ENCODE measurements at places on chromosomes 2 and 18. TPM values are rescaled to one million over a fixed set of nuclear protein-coding genes. Genes with fewer than 3 reads are reported as not detected.
A peak's percentile ranks its signal among the peaks of the same experiment; 100 is the strongest.

- no peak for DNase-seq
Observed at GRCh38 chr2:191748059-191748461, 70.1 kb downstream of the NABP1 start.

GRCh38 chr2:195590199-195590860, 66.7 kb upstream of the SLC39A10 start:
- DNase-seq, result no peak

- DNase-seq, result no peak
Observed at GRCh38 chr2:234331566-234331965, 165.3 kb downstream of the ARL4C start.

DNA sequence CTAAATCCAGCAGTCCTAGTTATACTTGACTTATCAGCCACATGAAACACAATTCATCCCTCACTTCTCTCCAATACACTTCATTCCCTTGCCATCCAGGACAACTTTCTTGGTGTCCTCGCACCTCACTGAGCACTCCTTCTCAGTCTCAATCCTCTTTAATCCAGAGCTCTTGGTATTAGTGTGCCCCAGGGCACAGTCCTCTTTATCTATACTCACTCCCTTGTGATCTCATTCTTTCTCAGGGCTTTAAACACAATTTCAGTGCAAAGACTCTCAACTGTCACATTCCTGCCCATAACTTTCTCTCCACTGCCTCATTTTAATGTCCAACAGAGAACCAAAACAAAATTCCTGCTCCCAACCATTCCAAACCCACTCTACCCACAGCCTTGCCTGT, 60.8 kb upstream of the SPOPL start:
- DNase-seq, result no peak

DNA sequence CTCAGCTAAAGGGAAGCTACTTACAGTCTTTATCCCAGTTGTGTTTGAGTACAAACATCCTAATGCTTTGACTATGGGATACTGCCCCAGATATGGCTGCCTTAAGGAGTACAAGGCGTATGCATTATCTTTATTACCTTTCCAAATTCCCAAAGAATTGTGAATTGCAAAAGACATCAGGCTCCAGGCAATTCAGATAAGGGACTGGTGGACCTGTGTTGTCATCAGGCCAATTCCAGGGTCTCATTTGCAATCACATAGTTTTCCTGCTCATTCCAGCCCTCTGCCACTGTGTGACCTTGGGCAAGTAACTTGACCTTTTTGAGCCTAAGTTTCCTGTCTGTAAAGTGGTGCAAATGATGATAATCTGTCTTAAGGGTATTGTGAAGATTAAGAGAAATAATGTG, 137.5 kb downstream of the FMNL2 start:
- DNase-seq, result no peak

- DNase-seq, result no peak
Observed at GRCh38 chr2:85184990-85185389, 51.8 kb downstream of the TCF7L1 start.

- no peak for DNase-seq
Observed at GRCh38 chr2:70903171-70903570, 32.5 kb upstream of the ATP6V1B1 start.

DNA sequence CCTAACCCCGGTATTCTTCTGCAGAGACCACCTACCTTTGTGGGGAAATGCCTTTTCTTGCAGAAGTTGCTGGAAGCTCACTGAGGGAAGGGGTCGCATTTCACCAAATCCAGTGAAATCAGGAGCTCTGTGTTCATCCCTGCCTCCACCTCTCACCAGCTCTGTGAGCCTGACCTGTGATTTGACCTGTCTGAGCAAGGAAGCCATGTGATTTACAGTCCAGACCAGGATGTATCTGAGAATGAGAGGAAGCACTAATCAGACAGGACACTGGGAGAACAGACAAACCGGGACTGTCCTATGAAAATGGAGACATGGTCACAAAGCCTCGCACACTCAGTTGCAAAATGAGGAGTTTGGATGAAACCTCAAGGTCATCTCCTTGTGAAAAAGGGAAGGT, 285.4 kb downstream of the BCL11A start:
- DNase-seq, result no peak

- DNase-seq, result peak; percentile 65
Observed at GRCh38 chr2:237473878-237474441, 13.1 kb upstream of the MLPH start.

Gene PRKD3
- 35.1 TPM for total RNA-seq

Gene RAB6D
- 0.10 TPM for total RNA-seq

Gene TEX44
- total RNA-seq, result not detected

Gene SERPINB2
- total RNA-seq, result 6.6 TPM

Gene RTP5
- total RNA-seq, result not detected

Gene OR6B2
- total RNA-seq, result not detected

Gene NYAP2
- total RNA-seq, result not detected

Gene ATAD2B
- total RNA-seq, result 24.0 TPM
